Activated CD4-positive, alpha-beta T cell treated with anti-CD3 and anti-CD28 coated beads, Interleukin-2, amount 50 U/mL, for 4 hours (primary cell): ENCODE measurements at places on chromosomes 13 and 19.

DNA sequence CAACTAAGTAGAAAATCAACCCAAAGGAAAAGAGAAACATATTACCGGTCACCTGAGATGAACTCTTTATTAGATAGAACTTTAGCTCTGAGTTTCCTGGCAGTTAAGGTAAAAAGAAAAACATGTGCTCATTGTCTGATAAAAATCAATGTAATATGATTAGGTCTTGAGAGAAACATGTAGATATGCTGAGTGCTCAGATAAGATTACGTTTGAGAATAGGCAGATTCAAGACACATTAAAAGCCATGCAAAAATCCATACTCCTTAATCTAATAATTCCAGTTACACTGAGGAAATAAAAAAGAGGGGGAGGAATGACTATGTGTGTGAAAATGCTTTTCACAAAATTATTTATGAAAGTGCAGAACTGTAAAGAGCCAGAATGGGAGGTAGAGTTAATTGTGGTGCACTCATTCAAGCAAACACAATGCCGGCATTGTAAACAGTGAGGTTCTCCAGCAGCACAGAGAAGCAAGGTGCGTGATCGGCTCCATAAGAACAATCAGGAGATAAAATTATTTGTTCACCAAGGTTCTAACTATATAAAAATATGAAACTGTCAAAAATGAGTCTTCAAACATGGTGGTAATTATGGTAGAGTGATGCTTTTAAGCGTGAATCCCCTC lies 88.8 kb downstream of the MBNL2 start:
- DNase-seq: no peak

- no peak for DNase-seq
Measured at GRCh38 chr19:6264803-6265202, 15.0 kb downstream of the MLLT1 start.

DNA sequence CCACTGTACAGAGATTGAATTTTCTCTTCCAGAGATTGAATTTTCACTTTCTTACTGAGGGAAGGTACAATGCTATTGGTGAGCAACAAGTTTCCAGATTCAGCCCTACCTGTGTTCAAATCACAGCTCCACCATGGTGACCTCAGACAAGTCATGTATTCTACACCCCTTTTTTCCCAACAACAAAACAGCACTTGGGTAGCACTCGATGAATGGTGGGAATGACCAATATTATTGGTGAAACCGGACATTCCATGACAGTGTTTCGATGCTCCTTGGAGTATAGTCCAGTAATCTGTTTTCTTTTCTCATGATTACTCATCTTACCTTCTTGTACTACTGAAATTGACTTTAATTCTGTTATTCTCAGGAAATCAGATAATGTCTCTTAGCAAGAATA lies 266.2 kb upstream of the SOX21 start:
- DNase-seq: no peak

DNA sequence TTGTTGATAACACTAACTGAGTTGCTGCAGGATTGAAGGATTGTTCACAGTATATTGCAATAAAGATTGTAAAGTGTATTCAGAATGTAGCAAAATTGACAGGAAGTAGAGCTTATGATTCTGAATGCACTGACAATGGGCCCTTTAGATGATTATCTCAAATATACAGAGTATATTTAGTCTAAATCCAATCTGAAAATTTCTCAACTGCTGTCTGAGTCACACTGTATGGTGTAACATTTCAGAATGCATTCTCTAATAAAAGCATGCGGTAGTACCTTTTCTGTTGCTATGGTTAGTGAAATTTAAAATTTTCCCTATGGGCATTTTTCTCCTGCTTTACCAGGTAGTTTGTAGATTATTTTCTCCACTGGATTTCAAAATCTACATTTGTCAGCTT lies 365.2 kb downstream of the PCDH17 start:
- DNase-seq: no peak

DNA sequence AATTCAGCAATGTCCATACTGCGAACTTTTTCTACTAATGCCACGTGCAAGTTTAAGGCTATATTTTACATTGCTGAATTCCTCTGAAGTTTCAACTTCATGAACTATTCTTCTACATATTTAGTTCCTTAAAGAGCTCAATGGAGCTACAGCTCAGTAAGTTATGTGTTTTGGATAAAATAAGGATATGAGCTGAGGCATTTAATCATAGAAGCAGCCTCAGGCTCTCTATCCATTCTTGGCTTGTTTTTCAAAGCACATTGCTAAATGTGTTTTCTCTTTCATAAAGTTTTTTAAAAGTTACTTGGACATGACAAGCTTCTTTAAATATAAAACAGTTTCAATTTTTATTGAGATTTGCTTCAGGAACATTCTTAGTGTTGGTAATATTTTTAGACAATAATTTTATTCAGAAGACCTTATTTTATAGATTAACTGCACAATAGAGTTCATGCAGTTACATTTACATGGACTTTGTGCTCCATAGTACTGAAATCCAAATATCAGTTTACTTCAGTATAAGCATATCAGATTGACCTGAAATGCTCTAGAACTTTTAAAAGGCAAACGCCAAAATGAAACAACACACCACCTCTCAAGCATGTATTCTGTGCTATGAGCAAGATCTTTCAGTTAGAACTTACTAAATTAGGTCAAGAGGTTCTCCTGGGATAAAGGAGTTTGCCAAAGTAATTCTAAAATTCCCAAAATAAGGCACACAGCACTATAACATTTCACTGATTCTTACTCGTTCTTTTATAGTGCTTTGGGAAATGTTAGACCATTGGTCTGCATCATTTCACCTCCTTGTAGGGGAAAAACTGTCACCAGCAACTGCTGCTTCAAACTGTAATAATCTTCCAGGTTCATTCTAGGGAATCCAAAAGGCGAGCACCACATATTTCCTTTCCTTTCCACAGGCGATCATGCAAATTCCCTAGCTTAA lies 275.5 kb downstream of the ENOX1 start:
- DNase-seq: no peak

DNA sequence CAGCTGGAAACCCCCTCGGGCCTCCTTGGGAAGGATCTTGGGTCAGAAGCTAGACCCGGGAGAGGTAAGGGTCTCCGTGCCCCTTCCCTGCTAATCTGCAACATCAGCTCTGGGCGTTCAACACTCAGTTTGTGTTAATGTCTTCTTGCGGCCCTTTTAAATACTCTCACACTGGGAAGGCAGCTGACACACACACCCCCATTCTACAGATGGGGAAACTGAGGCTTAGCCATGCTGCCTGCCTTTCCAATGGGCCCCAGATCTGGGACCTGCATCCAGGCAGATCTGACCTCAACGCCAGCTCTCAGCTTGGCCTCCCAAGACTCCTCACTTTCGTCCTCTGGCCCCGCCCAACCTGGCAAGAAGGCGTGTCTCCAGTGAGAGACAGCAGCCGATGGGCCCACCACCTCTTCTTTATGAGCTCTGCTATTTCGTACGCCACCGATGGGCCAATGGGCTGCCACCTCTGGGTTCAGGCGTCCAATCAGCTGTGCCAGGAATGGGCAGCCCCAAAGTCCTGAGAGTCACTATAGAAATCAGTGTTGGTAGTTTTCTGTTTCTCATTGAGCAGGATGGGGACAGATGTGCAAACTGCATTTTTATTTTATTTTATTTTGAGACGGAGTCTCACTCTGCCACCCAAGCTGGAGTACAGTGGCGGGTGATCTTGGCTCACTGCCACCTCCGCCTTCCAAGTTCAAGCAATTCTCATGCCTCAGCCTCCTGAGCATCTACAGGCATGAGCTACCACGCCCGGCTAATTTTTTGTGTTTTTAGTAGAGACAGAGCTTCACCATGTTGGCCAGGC lies 43.8 kb downstream of the DNM2 start:
- DNase-seq: no peak

DNA sequence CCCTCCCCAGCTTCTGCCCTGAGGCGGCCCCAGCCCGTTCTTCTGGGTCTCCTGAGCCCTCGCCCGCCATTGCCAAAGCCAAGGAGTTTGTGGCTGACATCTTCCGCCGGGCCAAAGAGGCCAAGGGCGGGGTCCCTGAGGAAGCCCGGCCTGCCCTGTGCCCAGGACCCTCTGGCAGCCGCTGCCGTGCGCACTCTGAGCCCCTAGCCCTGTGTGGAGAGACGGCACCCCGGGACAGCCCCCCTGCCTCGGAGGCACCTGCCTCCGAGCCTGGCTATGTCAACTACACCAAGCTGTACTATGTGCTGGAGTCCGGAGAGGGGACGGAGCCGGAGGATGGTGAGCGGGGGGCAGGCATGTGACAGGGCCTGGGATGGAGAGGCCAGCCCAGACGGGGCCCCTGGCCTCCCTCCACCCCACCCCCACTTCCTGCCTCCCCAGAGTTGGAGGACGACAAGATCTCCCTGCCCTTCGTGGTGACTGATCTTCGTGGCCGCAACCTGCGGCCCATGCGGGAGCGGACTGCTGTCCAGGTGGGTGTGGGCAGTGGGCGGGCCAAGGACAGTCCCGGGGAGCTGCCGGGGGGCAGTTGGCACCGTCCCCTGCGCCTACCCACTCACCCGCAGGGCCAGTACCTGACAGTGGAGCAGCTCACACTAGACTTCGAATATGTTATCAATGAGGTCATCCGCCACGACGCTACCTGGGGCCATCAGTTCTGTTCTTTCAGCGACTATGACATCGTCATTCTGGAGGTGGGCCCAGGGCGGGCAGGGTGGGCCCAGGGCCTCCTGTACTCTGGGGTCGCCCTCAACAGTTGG lies 7.0 kb downstream of the DCAF15 start:
- no peak for DNase-seq

- no peak for DNase-seq
Measured at GRCh38 chr13:57925250-57925649, 293.7 kb downstream of the PCDH17 start.

- DNase-seq: no peak
Measured at GRCh38 chr19:29530540-29531457, 5.0 kb downstream of the VSTM2B start.

GRCh38 chr19:33621811-33622504 lies at the start of gene CHST8:
CHST8 (plus strand) TSS chr19:33621953; CDS start chr19:33689262, 67,309 bp downstream.
- no peak for DNase-seq

DNA sequence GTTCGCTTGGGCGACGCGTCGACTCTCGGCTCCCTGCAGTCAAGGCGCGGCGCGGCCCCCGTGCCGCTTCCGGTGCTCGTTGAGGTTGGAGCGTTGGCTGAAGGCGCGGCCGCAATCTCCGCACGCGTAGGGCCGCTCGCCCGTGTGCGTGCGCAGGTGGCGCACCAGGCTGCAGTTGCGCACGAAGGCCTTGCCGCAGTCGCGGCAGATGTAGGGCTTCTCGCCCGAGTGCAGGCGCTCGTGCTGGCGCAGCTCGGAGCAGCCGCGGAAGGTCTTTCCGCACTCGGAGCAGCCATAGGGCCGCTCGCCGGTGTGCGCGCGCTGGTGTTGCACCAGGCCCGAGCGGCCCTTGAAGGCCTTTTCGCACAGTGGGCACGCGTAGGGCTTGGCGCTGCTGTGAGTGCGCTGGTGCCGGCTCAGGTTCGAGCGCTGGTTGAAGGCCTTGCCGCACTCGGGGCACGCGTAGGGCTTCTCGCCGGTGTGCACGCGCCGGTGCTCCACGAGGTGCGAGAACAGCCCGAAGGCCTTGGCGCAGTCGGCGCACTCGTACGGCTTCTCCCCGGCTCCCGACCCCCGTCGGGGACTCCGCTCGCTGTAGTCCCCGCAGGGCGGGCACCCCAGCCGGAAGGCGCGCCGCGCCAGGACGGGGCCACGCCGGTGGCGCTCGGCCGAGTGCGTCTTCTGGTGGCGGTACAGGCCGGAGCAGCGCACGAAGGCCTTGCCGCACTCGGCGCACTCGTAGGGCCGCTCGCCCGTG lies 5.3 kb upstream of the ZNF497 start:
- DNase-seq: no peak

- peak; percentile 36 for DNase-seq
Measured at GRCh38 chr19:5048091-5048726, 79.3 kb downstream of the KDM4B start.

- no peak for DNase-seq
Measured at GRCh38 chr13:43763143-43763759, 23.5 kb downstream of the ENOX1 start.

GRCh38 chr19:38731654-38732301 lies 12.5 kb downstream of the CAPN12 start:
- no peak for DNase-seq

GRCh38 chr13:104701591-104701990 lies 1635.4 kb upstream of the SLC10A2 start:
- no peak for DNase-seq

- no peak for DNase-seq
Measured at GRCh38 chr19:42327381-42327780, 1.9 kb downstream of the MEGF8 start.

DNA sequence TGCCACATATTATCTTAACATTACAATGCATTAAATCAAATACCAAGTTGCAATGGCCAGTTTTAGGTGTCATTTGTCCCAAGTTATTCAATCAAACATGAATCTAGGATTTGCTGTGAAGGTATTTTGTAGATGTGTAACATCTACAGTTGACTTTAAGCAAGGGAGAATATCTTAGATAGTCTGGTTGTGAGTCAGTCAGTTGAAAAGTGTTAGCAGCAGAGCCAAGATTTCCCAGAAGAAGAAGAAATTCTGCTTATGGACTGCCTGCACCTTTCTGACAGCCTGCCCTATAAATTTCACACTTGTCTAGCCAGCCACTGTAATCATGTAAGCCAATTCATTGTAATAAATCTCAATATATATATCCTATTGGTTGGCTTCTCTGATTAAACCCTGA lies 41.3 kb upstream of the INTS6 start:
- DNase-seq: no peak

GRCh38 chr19:42295831-42296525 lies 6.0 kb upstream of the PRR19 start:
- DNase-seq: peak; percentile 88

DNA sequence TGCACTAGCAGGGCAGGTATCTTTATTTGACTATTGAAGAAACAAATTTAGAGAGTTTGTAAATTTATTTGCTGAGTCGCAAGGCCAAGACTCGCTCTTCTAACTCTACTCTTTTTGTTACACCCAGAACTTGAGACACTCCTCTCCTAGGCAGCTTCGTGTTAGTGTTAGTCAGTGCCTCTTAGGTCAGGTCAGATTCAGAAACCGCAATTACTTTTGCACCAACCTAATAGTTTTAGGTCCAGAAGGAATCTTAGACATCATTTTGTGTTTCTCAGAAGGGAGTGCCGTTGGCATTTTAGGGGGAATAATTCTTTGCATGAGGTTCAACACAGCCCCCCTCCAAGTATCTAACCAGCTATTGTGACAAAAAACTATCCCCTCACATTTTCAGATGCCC lies 8.8 kb downstream of the GPR180 start:
- no peak for DNase-seq

DNA sequence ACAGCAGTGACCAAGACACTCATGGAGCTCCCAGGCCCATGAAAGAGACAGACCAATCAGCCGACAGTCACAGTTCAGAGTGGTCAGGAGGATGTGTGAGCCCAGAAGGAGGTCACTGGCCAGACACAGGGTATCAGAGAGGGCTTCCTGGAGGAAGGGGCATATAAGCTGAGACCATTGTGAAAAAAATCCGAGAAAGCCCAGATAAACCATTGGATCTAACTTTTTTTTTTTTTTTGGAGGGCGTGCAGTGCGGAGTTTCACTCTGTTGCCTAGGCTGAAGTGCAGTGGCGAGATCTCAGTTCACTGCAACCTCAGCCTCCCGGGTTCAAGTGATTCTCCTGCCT lies 4.2 kb downstream of the ITPKC start:
- DNase-seq: no peak

GRCh38 chr19:38367041-38367440 lies 7.3 kb upstream of the PSMD8 start:
- no peak for DNase-seq

GRCh38 chr19:1985588-1986356 lies 29.7 kb downstream of the BTBD2 start:
- DNase-seq: no peak
